ENCODE measurements at places on chromosomes 12 and 14.

DNA sequence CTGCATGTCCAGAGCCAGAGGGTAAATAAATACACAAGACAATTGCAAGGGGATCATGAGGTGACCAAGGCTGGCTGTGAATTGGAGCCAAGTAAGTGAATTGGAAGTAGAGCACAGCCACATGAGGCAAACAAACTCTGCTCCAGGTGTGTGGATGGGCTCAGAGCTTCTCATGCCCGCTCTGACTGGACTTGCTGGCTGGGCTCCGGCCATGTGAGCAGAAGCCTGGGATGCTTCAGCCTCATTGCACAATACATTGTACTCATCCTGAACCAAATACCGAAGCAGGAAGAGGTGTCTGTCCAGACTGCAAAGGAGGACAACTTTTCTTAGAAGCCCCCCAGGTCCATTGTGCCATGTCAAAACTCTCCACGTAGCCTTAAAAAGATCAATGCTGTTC is 193.0 kb downstream of the TTC8 start:
- H3K27ac ChIP-seq: no peak overlapping the region
- no peak for DNase-seq
- H3K4me1 ChIP-seq: no peaks in the 10 kb centered on the region
- H3K4me3 ChIP-seq: no peak overlapping the region
- no peaks in the 10 kb centered on the region for H3K36me3 ChIP-seq

DNA sequence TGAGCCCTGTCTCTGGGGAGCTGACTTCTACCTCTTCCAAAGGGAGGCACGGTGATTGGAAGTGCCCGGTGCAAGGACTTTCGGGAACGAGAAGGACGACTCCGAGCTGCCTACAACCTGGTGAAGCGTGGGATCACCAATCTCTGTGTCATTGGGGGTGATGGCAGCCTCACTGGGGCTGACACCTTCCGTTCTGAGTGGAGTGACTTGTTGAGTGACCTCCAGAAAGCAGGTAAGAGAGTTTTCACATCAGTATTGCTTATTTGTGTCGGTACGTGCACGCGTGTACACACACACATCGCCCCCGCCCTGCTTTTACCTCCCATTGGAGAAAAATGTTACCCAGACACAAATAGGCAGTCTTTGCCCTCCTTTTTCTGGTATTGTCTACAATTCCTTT is 13.7 kb downstream of the PFKM start:
- H3K27me3 ChIP-seq: no peaks in the 10 kb centered on the region
- H3K36me3 ChIP-seq: peaks cover 2% of the 10 kb centered on the region
- H3K27ac ChIP-seq: no peak overlapping the region
- no peaks in the 10 kb centered on the region for H3K4me1 ChIP-seq
- no peak for DNase-seq
- H3K4me3 ChIP-seq: no peak overlapping the region

- no peaks in the 10 kb centered on the region for H3K36me3 ChIP-seq
- no peak for DNase-seq
- H3K4me1 ChIP-seq: peaks cover 2% of the 10 kb centered on the region
- peaks cover 6% of the 10 kb centered on the region for H3K27me3 ChIP-seq
- no peak overlapping the region for H3K4me3 ChIP-seq
Measured at GRCh38 chr12:93663006-93663728, 14.0 kb upstream of the CRADD start.

GRCh38 chr14:57634335-57634734 is 140.7 kb upstream of the CCDC198 start:
- no peak overlapping the region for H3K4me3 ChIP-seq
- no peak for DNase-seq
- no peaks in the 10 kb centered on the region for H3K27me3 ChIP-seq
- no peaks in the 10 kb centered on the region for H3K36me3 ChIP-seq

DNA sequence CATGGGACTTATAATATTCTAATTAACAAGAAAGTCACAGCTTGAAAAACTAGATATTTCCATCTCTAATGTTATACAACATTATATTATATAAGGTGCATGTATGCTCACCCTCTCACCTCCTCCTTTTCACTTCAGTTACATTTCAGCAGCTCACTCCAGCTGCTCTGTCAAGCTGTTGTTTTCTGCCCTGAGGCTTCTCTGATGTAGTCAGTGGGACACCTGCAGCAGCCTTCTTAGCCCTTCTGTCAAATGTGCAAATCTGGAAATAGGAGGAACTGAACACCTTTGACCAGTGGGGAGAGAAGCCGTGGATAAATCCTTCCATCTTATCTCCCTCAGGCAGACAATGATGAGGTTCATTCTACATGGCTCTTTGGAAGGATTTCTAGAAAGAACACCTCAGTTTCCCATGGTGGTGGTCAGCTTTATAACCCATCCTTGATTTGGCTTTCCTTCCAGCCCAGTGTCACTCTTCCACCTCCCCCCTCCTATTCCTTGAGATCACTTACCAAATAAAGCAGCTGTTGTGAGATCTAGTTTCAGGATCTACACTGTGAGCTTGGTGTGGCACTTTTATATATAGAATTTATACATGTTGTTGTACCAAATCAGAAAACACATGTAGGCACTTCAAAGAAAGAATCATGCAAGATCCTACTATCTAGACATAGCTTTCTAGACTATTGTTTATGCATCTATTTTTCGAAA is 79.6 kb upstream of the STK38L start:
- H3K36me3 ChIP-seq: peaks cover 2% of the 10 kb centered on the region
- H3K27me3 ChIP-seq: no peaks in the 10 kb centered on the region
- DNase-seq: no peak
- H3K4me1 ChIP-seq: peaks cover 9% of the 10 kb centered on the region
- no peak overlapping the region for H3K27ac ChIP-seq

DNA sequence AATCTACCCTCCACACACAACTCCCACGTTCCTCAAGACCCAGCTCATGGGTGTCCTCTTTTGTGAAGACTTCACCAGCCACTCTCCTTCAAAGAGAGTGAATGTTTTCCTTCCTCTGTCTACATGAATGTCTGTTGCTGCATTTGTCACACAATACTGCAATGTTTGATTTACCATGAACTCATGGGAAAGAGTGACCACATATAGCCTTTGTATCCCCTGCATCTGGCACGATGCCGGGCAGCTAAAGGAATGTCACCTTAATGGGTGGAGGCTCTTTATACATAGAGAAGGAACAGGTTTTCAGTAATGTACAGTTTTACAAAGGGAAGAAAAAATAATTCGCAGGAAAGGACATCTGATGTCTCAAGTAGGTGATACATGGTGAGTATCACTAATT is 12.1 kb upstream of the BCDIN3D start:
- no peak for DNase-seq
- no peaks in the 10 kb centered on the region for H3K36me3 ChIP-seq
- H3K4me3 ChIP-seq: no peak overlapping the region
- H3K4me1 ChIP-seq: no peaks in the 10 kb centered on the region

- DNase-seq: no peak
- H3K36me3 ChIP-seq: no peaks in the 10 kb centered on the region
- H3K27me3 ChIP-seq: peaks cover 18% of the 10 kb centered on the region
- H3K4me3 ChIP-seq: no peak overlapping the region
- H3K4me1 ChIP-seq: no peaks in the 10 kb centered on the region
- no peak overlapping the region for H3K27ac ChIP-seq
Measured at GRCh38 chr12:106096376-106096775, 42.4 kb downstream of the NUAK1 start.

DNA sequence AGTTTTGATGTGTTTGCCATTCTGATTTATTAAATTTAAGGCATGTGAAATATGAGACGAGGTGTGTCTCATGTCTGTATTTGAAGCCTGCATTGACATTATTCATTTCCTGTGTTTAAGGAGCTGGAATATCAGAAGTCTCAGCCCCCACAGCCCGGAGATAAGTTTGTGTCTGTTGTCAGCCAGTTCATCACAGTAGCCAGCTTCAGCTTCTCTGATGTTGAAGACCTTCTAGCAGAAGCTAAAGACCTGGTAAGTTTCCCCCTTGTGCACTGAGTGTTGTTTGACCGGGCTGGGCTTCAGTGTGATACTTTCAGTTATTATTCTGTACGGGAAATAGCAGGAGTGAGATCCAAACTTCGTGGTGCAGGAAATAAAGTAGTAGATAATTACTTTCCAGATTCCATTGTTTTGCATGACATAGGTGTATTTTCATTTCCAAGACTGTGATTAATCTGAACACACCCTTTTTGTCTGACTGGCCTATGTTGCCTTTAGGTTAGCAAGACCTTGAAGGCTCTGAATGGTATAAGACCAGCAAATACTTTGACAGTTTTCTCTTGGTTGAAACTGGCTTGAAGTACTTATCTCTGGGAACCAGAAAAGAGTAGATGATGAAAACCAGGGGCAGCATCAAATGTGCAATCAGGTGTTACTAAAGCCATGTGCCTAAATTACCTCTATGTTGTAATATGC is 101.5 kb downstream of the GPR135 start:
- no peaks in the 10 kb centered on the region for H3K27me3 ChIP-seq
- no peak overlapping the region for H3K4me3 ChIP-seq
- H3K4me1 ChIP-seq: no peaks in the 10 kb centered on the region
- DNase-seq: no peak
- no peak overlapping the region for H3K27ac ChIP-seq

DNA sequence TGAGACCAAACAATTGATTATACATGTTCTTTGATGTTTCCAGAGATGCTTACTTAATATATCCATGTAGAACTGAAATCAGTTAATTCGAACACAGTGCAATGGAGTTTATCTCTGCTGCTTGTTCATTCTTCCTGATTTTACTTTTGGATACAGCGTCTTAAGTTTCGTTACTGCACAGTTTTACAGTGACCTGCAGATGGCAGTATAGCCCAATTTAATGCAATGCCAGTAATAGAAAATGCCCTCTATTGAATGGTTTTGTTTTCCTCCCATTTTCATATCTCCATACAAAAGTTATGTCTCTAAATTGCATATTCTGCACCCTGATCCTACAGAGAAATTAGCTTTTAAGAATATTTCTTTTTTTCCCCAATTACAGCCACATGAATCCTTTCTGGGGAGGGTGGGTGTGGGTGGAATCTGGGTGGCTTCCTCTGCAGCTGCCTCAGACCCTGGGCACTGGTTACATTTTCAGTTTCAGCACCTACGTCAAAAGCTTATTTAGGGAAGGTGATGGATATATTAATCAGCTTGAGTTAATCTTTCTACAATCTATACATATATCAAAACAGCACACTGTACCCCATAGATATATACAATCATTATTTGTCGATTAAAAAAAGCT is 101.1 kb upstream of the DCD start:
- H3K27ac ChIP-seq: no peak overlapping the region
- peak; percentile 11 for DNase-seq
- H3K4me3 ChIP-seq: no peak overlapping the region
- H3K27me3 ChIP-seq: peaks cover 34% of the 10 kb centered on the region
- H3K36me3 ChIP-seq: no peaks in the 10 kb centered on the region

GRCh38 chr12:25074113-25074512 is 120.8 kb downstream of the DNAI7 start:
- H3K4me3 ChIP-seq: no peak overlapping the region
- H3K4me1 ChIP-seq: peaks cover 12% of the 10 kb centered on the region
- no peak for DNase-seq
- peaks cover 40% of the 10 kb centered on the region for H3K36me3 ChIP-seq
- no peak overlapping the region for H3K27ac ChIP-seq

DNA sequence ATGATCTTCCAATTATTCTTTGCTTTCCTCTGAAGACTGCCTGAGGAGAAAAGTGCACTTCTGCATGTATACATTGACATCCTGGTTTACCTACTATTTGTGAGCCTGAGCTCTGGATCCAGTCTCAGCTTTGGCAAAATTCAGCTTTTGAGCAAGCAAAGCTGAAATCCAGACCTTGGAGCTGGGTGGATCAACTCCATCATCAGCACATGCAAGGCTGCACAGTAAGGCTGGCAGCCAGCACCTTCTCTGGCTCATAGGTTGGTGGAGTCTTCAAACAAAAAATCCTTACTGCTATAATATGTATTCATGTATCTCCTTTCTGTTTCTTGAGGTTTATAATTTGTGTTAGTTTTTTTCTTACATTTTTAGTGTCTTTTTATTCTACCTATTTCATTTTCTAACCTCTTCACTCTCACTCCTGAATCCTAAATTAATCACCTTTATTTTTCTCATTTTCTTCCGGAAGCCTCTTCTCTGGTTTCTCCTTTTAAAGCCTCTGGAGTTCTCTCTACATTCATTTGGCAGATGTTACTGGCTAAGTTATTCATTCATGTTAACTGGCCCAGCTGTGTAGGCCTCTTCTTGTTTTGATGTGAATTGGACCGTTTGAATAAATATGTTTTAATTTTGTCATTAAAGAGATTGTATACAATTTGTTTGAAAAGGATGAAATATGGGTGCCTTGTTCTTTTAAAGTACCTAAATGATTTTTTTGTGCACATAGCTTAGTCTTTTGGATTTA is 224.8 kb downstream of the DACT1 start:
- no peak for DNase-seq
- no peak overlapping the region for H3K27ac ChIP-seq
- H3K27me3 ChIP-seq: no peaks in the 10 kb centered on the region

GRCh38 chr12:34297126-34297789 is 275.0 kb downstream of the ALG10 start:
- DNase-seq: no peak
- H3K36me3 ChIP-seq: no peaks in the 10 kb centered on the region
- H3K27me3 ChIP-seq: no peaks in the 10 kb centered on the region
- no peaks in the 10 kb centered on the region for H3K4me1 ChIP-seq

- H3K4me3 ChIP-seq: peak overlapping the region; percentile 91
- peak overlapping the region; percentile 58 for H3K27ac ChIP-seq
- H3K27me3 ChIP-seq: peaks cover 14% of the 10 kb centered on the region
- peak; percentile 74 for DNase-seq
- peaks cover 12% of the 10 kb centered on the region for H3K4me1 ChIP-seq
Measured at GRCh38 chr14:75295491-75296345, 17.1 kb downstream of the FOS start.

GRCh38 chr12:91513313-91513712 is 330.7 kb upstream of the DCN start:
- H3K27ac ChIP-seq: no peak overlapping the region
- DNase-seq: no peak
- no peak overlapping the region for H3K4me3 ChIP-seq
- no peaks in the 10 kb centered on the region for H3K4me1 ChIP-seq
- no peaks in the 10 kb centered on the region for H3K36me3 ChIP-seq
- H3K27me3 ChIP-seq: no peaks in the 10 kb centered on the region

DNA sequence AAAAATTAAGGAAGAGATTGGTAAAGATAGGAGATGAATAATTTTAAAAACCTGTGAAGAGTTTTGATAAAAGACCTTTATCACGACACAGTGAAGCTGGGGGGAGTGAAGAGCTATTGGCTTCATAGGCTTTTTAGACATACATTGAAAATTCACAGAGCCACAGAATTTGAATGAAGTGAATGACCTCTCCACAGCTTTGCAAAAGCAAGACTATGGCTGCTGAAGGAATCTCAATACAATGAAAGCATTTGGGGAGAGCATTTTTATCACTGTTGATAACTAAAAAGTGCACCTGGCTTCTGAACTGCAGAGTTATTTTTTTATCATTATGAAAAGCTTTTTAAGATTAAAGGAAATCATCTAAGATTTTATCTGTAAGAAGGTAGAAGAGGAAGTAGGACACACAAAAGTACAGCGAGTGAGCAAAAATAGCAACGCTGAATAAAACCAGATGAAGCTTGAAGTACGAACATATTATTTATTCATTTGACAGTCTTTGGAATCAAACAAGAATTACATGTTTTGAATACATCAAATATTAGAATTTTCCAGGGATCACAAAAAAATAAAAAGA is 317.5 kb downstream of the KCNC2 start:
- no peak for DNase-seq
- H3K36me3 ChIP-seq: no peaks in the 10 kb centered on the region
- no peak overlapping the region for H3K4me3 ChIP-seq
- peaks cover 8% of the 10 kb centered on the region for H3K4me1 ChIP-seq
- H3K27me3 ChIP-seq: no peaks in the 10 kb centered on the region

- H3K27me3 ChIP-seq: peaks cover 2% of the 10 kb centered on the region
- no peaks in the 10 kb centered on the region for H3K4me1 ChIP-seq
- DNase-seq: no peak
- no peak overlapping the region for H3K4me3 ChIP-seq
- no peaks in the 10 kb centered on the region for H3K36me3 ChIP-seq
Measured at GRCh38 chr14:34502001-34502400, 37.5 kb downstream of the EAPP start.

Data from T-helper 2 cell treated with Interferon-gamma antibody and Interleukin-4, amounts not matched to agents 5 μg/mL and 100 μg/mL, for 36 hours (primary cell).